Stimulated activated CD4-positive, alpha-beta T cell treated with anti-CD3 and anti-CD28 coated beads, Interleukin-2, amount 100 ng/mL, for 48 hours (primary cell): ENCODE measurements at places on chromosomes 2 and 18.

- no peak for DNase-seq
Measured at GRCh38 chr2:53632714-53633113, 134.9 kb upstream of the CHAC2 start.

DNA sequence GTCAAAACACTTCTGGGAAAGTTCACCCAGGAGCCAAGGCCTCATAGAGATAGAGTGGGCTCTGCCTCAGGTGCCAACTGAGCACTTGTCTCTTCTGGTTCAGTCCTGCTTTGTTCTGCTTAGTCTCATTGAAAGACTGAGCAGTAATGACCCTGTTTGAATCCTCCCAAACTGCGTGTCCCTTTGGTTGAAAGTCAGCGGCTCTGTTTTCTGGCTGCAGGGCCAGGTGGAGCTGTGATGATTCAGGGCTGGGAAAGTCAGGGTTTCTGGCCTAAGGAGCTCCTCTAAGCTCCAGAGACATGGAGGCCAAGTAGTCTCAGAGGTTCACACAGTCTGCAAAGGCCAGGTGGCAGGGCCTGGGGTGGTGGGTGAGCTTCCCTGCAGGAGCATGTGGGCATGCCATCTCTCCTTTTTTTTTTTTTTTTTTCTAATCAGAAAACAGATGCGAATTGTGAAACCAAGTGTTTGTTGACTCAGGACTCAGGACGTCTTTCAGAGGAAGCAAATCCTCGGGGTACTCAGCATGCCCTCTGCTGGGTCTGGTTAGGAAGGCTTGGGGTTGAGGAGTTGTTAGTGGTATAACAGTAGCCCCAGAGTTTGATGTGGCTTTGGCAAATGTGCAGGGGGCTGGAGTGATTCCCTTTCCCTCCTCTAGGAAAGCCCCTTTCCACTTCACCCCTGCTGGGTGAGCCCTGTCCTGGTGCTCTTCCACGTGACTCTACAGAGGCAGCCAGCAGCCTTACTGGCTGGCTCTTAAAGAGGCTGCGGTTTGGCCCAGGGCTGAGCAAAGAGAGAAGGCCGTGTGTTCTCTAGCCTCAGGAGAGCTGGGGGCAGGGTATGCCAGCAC, 38.3 kb downstream of the TMEM17 start:
- DNase-seq, result no peak

GRCh38 chr2:185998562-185999070, 260.0 kb downstream of the FSIP2 start:
- no peak for DNase-seq

DNA sequence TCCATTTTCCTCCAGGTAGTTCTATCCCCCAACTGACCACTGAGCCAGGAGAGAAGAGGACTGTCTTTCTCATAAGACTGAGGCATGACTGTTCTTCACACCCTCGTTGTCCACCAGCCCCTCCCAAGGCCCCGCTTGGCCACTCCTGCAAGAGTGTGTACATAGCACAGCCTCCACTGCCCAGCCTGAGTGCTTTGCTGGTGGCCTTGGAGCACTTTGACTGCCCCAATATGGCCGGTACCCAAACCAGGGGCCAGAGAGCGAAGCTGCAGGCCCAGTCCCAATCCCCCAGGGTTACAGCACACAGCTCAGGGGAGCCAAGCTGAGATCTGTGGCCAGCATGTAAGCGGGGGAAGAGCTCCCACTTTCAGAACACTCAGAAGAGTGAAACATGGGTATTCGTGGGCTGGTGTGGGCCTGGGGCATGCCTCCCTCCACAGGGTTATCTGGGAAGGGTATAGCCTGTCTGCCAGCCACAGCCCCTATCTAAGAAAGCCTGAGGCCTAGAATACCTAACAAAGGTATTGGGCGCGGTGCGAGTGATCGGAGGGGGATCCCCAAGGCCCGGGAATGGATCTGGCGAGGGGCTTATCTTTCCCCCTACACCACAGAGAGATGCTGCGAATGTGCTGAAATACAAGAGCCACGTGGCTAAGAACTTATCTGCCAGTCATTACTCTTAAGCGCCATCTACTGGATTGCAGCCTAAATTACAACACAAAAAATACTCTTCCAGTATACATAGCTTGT, 163.8 kb downstream of the WDPCP start:
- peak; percentile 5 for DNase-seq

GRCh38 chr2:143110758-143111428, 18.3 kb upstream of the ARHGAP15 start:
- DNase-seq, result peak; percentile 66

DNA sequence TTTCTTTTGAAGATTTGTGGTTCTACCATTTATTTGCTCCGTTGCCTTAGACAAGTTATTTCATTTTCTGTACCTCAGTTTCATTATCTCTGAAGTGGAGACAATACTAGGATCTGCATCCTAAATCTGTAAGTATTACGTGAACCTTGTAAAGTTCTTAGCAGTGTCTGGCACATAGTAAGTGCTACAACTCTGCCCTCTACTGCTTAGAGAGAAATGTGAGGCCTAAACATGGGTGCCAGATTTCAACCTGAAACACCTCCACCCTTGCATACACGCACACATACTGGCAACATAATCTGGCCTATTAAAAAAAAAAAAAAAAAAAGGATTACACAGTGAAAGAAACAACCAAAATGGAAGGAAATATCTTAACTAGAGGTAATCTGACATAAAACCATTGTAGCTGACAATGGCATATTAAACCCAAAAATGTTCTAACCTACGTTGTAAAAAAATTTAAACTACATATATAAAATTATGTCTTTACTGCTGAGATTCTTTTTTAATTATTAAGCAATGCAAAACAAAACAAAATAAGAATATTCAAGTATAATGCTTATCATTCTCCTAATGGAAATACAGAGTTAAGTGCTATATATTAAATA, 132.6 kb downstream of the MAP2 start:
- no peak for DNase-seq

DNA sequence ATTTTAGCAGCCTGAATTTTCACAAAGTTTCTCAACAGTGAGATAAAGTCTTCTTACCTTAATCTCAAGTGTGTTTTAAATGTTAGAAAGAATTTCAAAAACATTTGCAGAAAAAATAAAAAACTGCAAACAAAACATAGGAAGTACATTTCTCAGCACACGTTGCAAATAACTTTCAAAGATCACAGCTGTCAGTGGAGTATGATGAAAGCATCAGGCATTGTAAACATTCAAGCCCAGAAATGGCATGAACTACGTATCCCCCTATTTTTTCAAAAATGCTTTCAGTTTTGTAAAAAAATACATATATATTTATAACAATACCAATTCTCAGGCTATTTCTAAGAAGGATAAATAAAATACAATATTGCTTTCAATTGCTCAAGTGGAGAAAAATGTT, 320.6 kb upstream of the TFPI start:
- DNase-seq, result no peak

DNA sequence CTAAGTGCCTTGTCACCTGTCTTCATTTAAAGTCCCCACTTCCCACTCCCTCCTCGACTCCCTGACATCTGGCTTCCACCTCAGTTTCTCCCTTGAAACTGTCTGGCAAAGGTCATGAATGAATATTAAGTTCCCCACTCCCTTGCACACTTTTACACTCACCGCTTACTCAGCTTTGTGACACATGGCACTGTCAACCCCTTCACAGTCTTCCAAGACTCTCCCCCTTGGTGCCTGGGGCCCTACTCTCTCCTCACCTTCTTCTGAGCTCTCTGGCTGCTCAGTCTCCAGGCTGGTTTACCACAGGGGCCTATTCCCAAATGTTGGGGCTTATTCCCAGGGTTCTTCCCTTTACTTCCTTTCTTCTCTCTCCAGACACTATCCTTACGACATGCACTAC, 17.9 kb upstream of the PTPN4 start:
- no peak for DNase-seq

DNA sequence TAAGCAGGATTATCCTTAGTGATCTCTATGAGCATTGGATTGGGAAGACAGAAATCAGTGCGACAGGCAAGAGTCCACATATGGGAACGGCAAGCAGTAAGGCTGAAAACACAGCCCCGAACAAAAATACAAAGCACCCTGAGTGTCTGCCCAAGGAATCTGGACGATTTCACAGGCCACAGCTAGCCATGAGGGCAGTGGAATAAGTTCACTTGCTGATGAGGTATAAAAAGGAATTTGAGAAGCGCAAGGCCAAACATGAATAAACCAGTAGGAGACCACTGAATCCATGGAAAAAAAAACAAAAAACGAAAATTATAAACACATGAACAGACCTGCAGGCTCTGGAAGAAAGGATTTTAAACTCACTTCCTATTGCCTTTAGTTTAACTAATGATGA, 24.3 kb downstream of the WDSUB1 start:
- no peak for DNase-seq

DNA sequence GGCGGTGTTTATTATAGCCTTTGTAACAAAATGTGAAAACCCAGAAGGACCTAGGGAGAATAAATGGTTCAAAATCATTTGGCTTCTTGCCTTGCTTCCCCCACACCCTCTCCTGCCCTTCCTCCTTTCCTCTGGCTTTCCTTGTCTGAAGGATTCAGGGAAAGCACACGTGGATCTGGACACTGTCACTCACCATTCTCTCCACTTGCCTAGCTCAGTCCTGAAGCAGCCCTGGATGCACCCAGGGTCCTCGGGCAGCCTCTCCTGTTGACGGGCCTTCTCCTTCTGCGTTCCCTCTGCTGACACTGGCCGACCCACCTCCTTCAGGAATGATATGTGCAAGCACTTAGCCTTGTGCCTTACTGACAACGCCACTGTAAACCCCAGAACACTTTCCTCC, 68.4 kb downstream of the FAM210A start:
- no peak for DNase-seq

DNA sequence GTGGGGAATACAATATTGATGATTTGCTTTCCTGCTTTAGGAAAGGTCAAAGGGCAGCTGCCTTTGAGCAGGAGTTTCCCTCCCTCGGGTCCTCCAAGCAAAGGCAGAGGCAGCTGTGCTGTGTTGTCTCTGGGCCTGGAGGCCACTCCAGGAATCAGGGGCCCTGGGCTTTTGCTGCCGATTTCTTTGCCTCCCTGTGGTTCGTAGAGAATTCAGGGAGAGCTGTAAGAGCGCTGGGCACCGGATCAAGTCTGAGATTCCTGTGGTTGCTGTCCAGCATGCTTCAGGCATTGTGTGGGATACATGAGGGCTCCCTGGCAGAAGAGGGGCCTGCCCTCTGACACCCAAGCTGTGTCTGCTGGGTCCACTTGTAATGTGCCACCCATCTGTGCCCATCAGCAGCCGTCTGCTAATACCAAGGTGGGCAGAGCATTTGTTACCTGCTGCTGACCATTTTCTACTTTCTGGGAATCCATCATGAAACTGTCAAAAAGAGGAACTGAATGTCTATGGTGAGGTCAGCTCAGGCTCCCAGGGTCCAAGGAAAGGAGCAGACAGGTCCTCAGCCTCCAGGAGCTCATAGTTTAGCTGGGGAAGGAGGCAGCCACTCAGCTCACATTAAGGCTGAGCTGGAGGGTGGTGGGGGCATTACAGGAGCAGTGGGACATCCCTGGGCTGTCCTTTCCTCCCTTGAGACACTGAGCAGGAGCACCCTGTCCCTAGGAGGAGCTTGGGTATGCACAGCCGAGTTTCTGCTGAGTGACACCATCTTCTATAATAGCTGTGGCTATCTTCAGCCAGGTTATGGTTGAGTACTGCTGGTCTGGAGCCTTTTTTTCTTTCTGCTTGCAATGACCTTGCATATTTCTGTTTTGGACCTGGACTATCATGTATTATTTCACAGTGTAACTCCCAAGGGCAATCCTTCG, 68.5 kb downstream of the CTIF start:
- DNase-seq, result no peak

- no peak for DNase-seq
Measured at GRCh38 chr18:53534695-53535094, 689.8 kb downstream of the MBD2 start.

- DNase-seq, result no peak
Measured at GRCh38 chr18:78892721-78893120, 86.9 kb upstream of the SALL3 start.
